ENCODE measurements at places on chromosomes 16 and 17. TPM values are rescaled to one million over a fixed set of nuclear protein-coding genes. Genes with fewer than 3 reads are reported as not detected.

DNA sequence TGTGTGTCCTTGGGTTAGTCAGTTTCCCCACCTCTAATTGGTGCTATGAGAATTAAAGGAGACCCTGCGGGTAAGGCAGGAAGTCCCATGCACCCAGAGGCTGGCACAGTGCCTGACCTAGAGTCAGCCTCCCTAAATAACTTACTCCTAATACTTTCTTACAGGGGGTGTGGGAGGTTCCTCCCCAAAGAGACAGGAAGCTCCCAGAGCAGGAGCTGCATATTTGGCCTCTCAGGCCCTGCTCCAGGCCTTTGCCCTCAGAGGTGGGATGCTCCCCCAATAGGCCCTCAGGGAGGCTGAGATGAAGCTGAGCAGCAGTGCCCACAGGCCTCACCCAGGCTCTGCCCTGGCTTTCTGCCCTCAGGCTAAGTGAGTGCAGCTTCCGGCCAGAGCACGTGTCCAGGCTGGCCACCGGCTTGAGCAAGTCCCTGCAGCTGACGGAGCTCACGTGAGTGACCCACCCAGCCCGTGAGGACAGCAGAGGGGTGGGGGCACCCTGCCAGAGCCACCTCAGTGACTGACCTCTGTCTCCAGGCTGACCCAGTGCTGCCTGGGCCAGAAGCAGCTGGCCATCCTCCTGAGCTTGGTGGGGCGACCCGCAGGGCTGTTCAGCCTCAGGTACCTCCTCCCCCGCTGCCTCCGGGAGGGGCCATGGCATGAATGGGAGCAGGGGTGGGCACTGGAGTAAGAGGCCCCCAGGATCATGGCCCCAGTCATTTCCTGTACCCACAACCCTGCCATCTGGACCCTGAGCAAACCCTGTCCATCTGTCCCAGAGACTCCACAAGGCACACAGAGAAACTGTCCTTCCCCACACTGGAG is 31.1 kb upstream of the CPNE2 start:
- no peak for DNase-seq

The DYNLRB2 gene
- 1.9 TPM for polyA plus RNA-seq

- DNase-seq, result no peak
Measured at GRCh38 chr17:1673041-1673785, 11.5 kb downstream of the PRPF8 start.

GRCh38 chr16:1613211-1613622 is 1.1 kb downstream of the CRAMP1 start:
- DNase-seq, result no peak

The OSGIN1 gene
- not detected for polyA plus RNA-seq

- DNase-seq, result no peak
Measured at GRCh38 chr16:4684763-4685162, 8.6 kb upstream of the NUDT16L1 start.

- DNase-seq, result peak; percentile 76
Measured at GRCh38 chr17:77400445-77400870, 259.7 kb downstream of the SEC14L1 start.

The CCL4L2 gene
- not detected for polyA plus RNA-seq

The DEXI gene
- polyA plus RNA-seq, result 50.8 TPM

The SECTM1 gene
- polyA plus RNA-seq, result 1.2 TPM

DNA sequence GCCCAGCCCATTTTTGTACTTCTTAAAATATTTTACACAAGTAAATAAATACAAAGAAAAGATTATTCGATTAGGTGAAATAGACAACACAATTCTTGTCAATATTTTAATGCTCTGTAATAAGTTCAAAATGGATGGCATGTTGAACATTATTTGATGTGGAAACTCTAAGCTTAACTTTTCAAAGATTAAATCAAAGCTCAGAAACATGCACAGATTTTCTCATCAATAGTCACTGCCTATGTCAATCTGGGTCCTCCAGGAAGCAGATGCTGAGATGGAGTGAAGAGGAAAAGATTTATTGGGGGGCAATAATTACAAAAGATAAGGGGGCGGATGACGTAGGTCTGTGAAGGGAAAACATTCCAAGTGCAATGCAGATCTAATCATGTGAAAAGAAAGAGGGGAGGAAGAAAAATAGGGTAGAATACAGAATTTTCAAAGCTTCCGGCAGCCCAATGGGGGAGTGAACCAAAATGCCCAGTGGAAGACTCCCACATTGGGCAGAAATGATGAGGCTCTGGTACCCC is 50.5 kb downstream of the COPRS start:
- DNase-seq, result no peak

- no peak for DNase-seq
Measured at GRCh38 chr16:55690841-55691240, 35.1 kb downstream of the SLC6A2 start.

DNA sequence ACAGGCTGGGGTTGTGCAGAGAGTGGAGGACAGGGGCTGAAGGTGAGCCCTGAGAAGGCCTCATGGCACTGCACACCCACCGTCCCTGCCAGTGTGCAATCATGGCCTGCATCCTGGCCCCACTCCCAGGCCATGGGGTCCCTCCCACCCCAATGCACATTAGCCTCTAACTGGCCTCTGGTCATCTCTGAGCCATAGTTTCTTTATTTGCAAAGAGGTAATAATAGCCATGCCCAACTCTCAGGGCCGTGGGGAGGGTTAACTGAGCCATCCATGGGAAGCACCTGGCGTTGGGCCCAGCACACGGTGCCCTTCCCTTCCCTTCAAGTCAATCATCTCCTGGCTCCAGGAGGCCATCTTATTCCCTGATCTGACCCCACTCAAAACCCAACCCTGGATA is 10.8 kb upstream of the ITGA3 start:
- no peak for DNase-seq
